IPS DF 6.9 (cell line): ENCODE measurements at places on chromosomes 4 and X.

DNA sequence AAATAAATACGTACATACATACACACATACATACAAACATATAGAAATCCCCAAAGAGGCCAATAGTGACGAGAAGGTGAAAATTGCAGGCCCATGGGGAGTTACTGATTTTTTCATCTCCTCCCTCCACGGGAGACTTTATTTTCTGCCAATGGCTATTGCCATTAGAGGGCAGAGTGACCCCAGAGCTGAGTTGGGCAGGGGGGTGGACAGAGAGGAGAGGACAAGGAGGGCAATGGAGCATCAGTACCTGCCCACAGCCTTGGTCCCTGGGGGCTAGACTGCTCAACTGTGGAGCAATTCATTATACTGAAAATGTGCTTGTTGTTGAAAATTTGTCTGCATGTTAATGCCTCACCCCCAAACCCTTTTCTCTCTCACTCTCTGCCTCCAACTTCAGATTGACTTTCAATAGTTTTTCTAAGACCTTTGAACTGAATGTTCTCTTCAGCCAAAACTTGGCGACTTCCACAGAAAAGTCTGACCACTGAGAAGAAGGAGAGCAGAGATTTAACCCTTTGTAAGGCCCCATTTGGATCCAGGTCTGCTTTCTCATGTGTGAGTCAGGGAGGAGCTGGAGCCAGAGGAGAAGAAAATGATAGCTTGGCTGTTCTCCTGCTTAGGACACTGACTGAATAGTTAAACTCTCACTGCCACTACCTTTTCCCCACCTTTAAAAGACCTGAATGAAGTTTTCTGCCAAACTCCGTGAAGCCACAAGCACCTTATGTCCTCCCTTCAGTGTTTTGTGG, 180.7 kb downstream of the AR start:
- DNase-seq, result no peak

DNA sequence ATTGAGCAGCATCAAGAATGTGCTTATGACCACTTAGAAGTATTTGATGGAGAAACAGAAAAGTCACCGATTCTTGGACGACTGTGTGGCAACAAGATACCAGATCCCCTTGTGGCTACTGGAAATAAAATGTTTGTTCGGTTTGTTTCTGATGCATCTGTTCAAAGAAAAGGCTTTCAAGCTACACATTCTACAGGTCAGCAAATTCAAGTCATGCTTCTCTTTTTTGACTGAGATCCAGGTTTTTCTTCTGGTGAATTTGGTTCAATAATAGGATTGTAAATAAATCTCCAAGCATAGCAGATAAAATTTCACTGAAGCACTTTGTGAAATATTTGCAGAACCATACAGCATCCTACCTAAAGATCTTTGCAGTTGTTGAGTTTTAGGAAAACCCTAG, 218.1 kb downstream of the TLL1 start:
- no peak for DNase-seq

GRCh38 chr4:147754037-147754445, 22.2 kb downstream of the ARHGAP10 start:
- DNase-seq, result no peak

GRCh38 chrX:12149670-12150407, 11.6 kb downstream of the FRMPD4 start:
- no peak for DNase-seq
